Activated T-cell treated with anti-CD3 and anti-CD28 coated beads for 24 hours (primary cell): ENCODE measurements at places on chromosomes 1 and 21.

- no peak for DNase-seq
Measured at GRCh38 chr1:10473145-10473765, 926 bp upstream of the DFFA start.

- DNase-seq, result no peak
Measured at GRCh38 chr1:80341021-80341420, 1334.5 kb upstream of the ADGRL4 start.

DNA sequence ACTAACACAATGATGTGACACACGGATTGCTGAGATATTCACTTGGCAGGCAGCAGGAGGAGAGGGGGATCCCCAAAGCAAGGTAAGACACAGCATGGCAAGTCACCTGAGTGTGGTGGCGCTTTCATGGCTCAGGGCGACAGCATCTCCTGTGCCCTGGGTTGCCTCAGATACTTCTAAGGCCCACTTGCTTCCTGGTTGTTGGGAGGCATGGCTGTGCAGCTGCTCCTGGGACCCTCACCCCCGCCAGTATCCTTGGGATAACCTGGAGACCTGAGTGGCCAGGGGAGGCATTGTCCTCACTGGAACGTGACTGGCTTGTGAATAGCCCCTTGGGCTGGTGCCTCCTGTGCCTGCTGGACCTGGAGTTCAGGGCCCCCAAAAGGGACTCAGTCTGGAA, 69.8 kb downstream of the STUM start:
- DNase-seq, result no peak

- no peak for DNase-seq
Measured at GRCh38 chr1:20885121-20885520, 98.0 kb upstream of the HP1BP3 start.

DNA sequence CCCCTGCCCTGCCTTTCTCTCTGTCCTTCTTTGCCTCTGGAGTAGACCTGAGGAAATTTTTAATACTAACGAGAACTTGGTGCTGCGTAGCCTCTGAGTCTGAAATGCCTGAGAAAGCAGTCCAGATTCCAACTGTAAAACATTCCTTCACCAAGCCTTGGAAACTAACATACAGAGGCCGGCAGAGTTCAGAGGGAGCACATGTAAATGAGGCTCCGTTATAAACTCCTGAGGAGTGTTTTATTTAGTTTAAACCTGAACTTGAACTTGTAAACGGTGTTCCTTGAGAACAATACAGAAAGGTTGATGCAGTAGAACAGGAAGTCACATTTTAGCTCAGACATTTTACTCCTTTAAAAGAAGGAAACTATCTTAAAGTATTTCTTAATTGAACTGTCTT, 280.7 kb downstream of the TM2D1 start:
- DNase-seq, result no peak

DNA sequence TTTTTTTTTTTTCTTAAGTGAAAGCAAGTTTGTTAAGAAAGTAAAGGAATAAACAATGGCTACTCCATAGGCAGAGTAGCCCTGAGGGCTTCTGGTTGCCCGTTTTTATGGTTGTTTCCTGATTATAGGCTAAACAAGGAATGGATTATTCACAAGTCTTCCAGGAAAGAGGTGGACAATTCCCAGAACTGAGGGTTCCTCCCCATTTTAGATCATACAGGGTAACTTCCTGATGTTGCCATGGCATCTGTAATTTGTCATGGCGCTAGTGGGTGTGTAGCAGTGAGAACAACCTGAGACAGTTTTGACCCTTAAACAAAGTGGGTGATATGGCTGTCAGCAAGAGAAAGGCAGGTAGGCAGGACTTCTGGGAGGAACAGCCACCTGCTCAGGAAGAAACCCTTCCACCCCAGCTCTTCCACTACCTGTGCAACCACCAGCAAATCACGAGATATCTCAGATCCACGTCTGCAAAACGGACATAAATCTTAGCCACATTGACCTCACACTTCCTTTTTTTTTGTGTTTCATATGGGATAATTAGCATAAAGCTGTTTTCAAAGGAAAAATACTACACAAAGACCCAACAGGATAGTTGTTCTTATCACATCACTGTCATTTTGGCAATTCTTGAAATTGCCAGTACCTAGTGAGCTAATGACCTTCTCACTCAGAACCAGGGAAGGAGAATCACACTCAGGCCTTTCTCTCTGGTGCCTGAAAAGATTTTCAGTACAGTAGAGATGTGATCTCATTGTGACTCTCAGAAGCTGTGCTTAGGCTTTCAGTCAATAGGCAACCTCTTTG, 34.8 kb upstream of the DUSP10 start:
- DNase-seq, result no peak

- DNase-seq, result no peak
Measured at GRCh38 chr1:78490861-78491450, at the start of gene PTGFR. Gene PTGFR, plus strand, starts transcription at chr1:78490974. Its CDS starts 1,770 bp downstream, at chr1:78492744.

- DNase-seq, result no peak
Measured at GRCh38 chr1:8474369-8474768, 156.5 kb downstream of the SLC45A1 start.

DNA sequence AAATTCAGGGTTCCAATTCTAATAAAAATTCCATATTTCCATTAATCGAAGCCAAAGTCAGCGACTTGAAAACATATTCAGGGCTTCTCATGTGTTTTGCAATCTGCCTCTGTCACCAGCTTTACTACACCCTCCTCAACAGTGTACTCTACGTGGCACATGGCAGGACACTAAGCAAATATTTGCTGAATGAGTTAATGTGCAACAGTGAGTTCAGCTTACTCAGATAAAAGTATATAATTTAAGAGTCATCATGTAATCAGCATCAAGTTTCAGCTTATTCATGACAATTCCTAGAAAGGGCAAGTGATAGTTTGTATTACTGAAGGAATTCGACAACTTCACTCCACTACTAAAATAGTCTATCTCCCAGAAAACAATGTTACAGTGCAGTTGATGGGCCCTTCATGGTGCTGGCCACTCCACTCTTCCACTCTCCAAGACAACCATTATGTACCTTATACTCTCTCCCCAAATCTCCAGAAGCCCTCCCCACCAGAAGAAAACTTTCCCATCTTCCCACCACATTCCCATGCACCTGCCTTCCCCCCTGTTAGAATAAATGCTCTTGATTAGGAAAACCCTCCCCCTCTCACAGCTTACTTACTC, 97.3 kb downstream of the TTLL7 start:
- no peak for DNase-seq

- peak; percentile 71 for DNase-seq
Measured at GRCh38 chr1:16888860-16889816, 6.6 kb upstream of the RNU1-2 start.
